ENCODE measurements at places on chromosomes 7 and 10.

GRCh38 chr10:91247360-91248111 is 27.1 kb downstream of the PCGF5 start:
- no peak for DNase-seq

GRCh38 chr7:150934045-150934766 is 43.9 kb downstream of the KCNH2 start:
- no peak for DNase-seq

DNA sequence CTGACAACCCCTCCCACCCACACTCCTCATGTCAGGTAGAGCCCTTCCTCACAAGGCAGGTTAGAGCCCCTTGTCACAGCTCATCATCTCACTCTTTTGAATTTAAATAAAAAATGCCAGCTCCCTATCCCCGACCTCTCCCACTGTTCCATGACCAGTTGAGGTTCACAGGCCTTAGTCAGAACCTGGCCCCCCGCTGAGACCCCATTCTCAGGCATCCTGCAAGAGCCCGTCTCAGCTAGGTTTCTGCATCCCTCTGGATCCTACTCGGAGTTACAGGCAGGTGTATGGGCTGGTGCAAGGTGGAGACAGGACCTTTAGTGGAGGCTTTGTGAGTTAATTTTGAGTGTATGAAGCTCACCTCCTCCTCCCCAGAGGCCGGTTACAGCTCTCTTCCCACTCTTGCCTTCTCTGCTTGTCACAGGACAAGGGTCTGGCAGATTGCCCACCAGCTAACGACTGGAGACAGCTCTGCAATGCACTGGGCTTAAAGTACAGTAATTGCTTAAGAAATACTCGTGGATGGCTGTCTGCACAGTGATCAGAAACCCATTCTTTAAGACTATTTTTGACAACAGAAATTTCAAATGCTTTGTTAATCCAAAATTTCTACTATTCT is 394.9 kb upstream of the DPP6 start:
- DNase-seq: no peak

DNA sequence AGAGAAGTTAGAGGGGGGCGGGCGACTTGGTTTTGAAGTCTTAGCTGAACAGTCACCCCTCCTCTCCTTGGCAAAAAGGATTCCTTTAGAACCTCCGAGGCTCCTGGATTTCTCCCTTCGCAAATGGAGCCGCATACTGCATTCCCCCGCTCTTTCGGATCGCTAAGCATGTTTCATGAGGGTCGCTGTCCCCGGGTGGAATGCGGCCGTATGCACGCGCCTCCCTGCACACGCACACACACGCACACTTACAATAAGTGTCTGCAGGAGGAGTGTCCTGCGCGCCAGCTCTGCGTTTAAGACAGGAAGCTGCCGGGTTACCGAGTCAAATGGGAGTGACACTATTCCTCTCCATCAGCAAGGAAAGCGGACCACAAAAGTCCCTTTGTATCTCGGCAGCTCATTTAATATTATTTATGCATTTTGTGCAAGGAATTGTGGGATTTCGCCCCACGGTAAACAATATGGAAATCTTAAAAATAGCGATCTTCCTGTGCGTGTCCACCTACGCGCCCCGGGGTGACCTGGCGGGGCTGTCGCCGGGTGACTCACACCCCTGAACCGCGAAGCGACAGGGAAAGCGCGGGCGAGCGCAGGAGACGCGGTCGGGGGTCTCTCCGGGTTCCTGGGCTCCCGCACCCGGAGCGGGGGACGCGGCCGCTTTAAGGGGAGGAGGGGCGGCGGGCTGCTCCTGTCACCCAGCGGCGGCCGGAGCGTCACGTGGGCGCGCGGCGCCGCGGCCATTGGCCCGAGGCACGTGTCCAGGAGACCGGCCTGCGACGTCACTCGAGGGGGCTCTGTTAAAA is 988 bp upstream of the EN2 start:
- no peak for DNase-seq

DNA sequence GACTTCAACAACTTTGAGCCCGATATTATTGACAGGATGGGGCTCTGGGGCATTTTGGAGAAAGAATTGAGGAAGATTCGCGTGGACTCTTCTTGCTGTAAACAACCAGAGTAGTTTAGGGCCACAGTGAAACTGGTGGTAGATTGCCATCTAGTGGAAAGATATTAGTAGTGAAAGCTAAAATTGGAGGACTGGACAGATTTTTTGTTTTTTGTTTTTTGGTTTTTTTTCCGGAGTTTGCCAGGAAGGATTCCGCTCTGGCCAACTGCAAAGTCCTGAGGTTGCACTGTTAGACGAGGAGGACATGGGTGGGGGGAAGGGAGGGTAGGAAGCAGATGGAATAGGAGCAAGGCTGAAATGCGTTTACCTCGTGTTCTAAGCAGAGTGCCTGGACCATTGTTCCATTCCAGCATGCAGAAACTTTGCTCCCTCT is 11.7 kb downstream of the NOBOX start:
- DNase-seq: no peak

DNA sequence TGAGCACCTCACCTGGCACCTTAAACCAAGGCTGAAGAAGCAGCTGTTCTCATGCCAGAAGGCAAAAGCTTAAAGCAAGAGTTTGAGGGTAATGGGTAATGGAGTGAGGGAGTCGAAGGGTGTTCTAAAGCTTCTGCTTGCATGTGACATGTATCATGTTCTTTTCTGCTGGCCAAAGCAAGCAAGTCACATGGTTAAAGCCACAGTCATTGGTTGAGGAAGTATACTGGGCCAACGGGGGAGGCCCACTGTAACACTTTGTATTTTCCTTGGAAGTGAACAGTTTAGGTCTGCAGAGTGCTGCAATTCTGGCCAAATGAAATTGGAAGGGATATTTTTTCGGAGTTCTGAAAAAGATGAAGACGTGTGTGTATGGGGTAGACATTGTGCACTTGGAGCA is 75.7 kb downstream of the REEP3 start:
- no peak for DNase-seq

DNA sequence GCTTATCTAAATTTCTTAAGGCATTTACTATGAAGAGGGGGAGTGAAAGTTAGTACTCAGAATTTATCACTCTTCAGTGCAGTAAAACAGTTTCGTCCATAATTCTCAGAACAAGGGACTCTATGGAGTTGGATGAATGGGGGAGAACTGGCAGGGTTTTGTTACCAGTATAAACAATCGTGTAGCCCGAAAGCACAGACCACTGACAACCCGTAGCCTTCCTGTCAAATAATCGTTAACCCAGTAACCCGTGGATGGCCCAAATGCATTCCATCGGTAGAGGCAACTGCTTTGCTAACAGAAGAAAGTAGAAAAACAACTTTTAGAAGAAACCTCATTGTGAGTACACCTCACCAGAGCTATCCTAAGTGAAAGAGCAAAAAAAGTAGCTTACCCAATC is 583.9 kb downstream of the NXPH1 start:
- DNase-seq: no peak

DNA sequence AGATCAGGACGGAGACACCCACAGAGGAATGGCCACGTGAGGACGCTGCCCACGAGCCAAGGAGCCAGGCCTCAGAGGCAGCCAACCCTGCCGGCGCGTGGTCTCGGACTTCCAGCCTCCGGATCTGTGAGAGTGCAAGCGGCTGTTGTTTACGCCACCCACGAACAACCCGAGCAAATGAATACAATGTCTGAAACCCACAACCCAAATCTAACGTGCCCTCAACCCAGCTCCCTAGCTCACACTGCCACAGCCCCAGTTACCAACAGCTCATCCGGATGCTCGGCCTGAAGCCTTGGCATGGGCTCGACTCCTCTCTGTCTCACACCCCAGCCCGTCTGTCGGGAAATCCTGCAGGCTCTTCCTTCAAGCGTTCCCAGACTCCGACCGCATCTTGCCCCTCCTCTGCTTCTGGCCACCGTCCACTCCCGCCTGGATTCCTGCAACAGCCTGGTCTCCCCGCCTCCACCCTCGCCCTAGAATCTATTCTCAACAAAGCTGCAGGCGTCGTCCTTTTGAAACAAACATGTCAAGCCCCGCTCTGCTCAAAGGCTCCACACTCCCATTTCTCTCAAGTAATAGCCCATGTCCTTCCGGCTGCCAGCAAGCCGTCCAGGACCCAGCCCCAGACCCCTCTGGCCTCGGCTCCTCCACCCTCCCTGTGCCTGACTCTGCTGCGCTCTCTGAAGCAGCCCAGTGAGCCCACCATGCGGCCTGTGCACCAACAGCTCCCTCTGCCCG is 35.3 kb downstream of the STK32C start:
- peak; percentile 9 for DNase-seq

Measured in T-helper 17 cell (primary cell).